ENCODE measurements at places on chromosomes 5 and 9.

DNA sequence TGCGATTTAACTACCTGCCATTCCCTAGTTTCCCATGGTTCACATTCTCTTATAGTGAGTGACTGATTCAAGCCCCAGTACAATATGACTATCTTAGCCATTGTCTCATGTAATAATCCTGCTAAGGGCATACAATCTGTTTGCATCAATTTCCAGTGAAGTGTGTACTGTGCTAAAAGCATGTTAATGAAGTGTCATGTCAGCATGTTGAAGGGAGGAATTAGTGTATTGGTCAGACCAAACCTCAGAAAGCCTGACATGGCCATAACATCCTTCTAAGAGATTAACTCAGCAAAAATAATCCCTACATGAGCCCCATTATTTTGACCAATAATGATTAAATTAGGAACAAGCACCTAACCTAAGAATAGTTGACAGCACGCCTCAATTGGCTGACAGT lies 442.4 kb downstream of the ENC1 start:
- H3K27ac ChIP-seq, result no peak overlapping the region
- H3K4me1 ChIP-seq, result peaks cover 6% of the 10 kb centered on the region
- no peaks in the 10 kb centered on the region for H3K36me3 ChIP-seq
- no peak for DNase-seq
- no peak overlapping the region for H3K4me3 ChIP-seq

DNA sequence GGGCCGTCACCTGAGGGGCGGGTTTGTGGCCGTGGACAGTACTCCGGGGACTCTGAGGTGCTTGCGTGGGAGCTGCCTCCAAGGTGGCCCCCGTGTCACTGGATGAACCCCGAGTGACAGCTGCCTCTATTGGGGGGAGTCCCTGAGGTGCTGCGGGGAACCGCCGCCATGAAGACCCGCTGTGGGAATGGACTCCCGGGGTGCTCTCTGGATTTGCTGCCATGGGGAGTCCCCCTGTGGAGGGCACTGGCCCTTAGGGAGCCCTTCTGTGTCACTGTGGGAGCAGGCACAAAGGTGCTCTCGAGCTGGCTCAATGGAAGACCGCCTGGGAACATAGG lies 100.2 kb upstream of the CCL21 start:
- DNase-seq, result no peak
- no peaks in the 10 kb centered on the region for H3K36me3 ChIP-seq
- H3K27ac ChIP-seq, result no peak overlapping the region
- H3K4me3 ChIP-seq, result no peak overlapping the region

DNA sequence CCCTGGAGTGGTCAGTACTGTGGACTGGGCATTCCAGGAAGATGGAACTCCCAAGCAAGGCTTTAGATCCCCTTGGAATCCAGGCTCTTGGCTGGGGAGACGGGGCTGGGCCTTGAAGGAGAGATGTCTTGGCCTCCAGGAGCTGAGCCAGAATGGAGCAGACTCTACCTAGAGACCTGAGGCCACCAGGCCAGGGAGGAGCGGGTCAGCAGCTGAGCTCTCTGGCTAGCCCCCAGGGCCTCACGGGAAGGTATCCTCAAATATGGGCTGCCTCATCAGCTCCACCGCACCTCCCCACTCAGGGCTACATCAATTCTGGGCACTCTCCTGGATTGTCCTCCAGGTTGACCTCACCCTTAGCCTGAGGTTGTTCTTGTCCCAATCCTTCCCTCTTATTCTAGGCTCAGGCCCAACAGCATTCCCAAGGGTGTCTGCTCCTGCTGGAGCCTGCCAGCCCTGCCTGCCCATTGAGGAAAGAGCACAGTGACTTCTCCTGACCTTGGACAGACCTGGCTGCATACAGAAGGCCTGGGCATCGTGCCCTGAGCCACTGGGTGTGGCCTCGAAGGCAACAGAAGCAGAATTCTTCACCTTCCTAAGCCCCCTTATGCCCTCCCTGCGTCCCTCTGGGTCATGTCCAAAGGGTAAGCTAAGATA lies 3.0 kb upstream of the PDLIM4 start:
- H3K36me3 ChIP-seq, result no peaks in the 10 kb centered on the region
- no peak for DNase-seq
- H3K4me1 ChIP-seq, result peaks cover 9% of the 10 kb centered on the region
- H3K27ac ChIP-seq, result no peak overlapping the region
- H3K27me3 ChIP-seq, result no peaks in the 10 kb centered on the region
- H3K4me3 ChIP-seq, result no peak overlapping the region

- peaks cover 15% of the 10 kb centered on the region for H3K4me1 ChIP-seq
- H3K36me3 ChIP-seq, result peaks cover 33% of the 10 kb centered on the region
- no peak for DNase-seq
- no peak overlapping the region for H3K27ac ChIP-seq
- no peak overlapping the region for H3K4me3 ChIP-seq
- no peaks in the 10 kb centered on the region for H3K27me3 ChIP-seq
Measured at GRCh38 chr9:129719135-129719534, 33.7 kb downstream of the PTGES start.

- H3K4me3 ChIP-seq, result no peak overlapping the region
- peaks cover 57% of the 10 kb centered on the region for H3K27me3 ChIP-seq
- no peaks in the 10 kb centered on the region for H3K36me3 ChIP-seq
- H3K27ac ChIP-seq, result no peak overlapping the region
- no peak for DNase-seq
- no peaks in the 10 kb centered on the region for H3K4me1 ChIP-seq
Measured at GRCh38 chr9:126703866-126704156, 90.1 kb downstream of the LMX1B start.

DNA sequence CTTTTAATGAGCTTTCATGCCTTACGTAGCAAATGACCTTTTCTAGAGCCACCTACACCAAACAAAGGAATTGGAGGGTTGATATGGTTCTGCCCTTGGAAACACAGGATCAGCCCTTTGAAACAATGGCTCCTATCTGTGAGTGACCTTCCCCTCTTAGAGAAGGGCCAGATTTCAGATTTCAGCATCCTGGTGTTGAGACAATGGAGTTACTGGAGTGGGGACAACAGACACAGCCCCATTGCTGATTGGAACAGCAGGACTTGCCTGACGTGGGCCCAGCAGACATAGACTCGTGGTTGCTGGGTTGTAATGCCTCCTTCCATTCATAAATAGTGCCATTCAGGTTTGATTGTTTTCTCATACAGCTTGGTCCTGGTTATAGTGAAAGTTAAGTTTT lies 96.0 kb downstream of the GALNT10 start:
- no peaks in the 10 kb centered on the region for H3K27me3 ChIP-seq
- no peak for DNase-seq
- H3K36me3 ChIP-seq, result no peaks in the 10 kb centered on the region

DNA sequence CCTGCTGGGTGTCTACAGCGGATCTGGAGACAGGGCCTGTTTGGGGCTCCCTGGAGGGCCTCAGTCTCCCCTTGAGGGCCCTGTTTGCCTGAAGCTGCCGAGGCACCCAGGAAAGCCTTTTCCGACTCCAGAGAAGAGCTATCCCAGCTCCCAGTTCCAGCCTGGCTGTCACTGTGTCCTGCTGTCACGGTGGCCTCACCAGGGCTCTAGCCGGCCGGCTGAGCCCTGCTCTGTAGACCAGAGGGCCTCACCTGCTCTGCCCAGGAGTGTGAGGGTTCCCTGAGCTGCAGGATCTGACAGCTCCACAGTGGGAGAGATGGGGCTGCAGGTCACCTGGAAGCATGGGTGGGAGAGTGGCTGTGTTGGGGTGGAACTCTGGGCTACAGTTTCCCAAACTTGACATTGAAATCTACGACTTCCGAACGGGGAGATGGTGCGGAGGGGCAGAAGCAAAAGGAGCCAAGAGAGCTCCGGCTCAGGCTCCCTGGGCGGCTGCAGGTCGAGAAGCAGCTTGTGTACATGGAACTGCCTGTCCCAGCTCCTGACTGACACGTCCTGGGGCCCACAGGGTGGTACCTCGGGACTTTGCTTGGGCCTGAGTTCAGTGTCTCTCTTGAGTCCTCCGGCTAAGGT lies 94.9 kb downstream of the CACNA1B start:
- H3K27ac ChIP-seq, result no peak overlapping the region
- no peak for DNase-seq
- H3K4me1 ChIP-seq, result no peaks in the 10 kb centered on the region
- no peaks in the 10 kb centered on the region for H3K36me3 ChIP-seq
- no peaks in the 10 kb centered on the region for H3K27me3 ChIP-seq
- H3K4me3 ChIP-seq, result no peak overlapping the region

DNA sequence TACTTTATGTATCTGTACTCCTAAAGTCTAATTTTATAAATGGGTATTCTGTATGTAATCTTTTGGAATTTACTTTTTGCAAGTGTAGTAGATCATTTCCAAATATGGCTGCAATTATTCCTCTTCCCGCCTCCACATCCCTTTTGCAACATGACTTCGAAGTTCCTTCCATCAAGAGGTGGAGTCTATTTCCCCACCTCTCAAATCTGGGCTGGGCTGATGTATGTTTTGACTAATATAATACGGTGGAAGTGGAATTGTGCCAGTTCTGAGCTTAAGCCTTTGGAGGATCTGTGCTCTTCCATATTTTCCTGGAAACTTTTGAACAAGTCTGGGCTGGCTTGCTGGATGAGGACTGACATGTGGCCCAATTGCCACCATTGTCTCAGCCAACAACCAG lies 155.9 kb downstream of the FGF18 start:
- no peaks in the 10 kb centered on the region for H3K4me1 ChIP-seq
- no peak for DNase-seq
- no peaks in the 10 kb centered on the region for H3K36me3 ChIP-seq
- no peak overlapping the region for H3K4me3 ChIP-seq
- H3K27ac ChIP-seq, result no peak overlapping the region

DNA sequence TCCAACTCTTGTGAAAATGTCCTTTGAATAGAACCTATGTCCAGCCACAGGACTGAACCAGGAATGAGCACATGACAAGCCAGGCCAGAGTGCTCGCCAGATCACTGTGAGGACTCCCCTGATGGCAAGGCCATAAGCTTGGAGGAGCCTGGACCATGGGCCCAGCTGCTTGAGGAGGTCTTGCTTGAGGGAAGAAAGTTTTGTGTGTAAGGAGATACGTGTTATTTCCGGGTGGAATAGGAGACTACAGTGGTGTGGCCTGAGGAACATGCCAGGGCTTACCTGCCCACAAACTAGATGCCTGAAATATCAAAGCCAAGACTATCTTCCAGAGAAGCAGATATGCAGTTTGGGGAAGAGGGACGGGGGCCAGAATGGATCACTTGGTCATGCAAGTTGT lies 84.7 kb downstream of the LIFR start:
- no peaks in the 10 kb centered on the region for H3K27me3 ChIP-seq
- no peak overlapping the region for H3K27ac ChIP-seq

Data from IMR-90 (cell line).